CD4-positive, alpha-beta T cell treated with Interleukin-6 for 4 hours (primary cell): ENCODE measurements at places on chromosomes 1 and 21.
A peak's percentile ranks its signal among the peaks of the same experiment; 100 is the strongest.

- no peak for DNase-seq
Measured at GRCh38 chr1:178733972-178734371, 8.9 kb downstream of the RALGPS2 start.

DNA sequence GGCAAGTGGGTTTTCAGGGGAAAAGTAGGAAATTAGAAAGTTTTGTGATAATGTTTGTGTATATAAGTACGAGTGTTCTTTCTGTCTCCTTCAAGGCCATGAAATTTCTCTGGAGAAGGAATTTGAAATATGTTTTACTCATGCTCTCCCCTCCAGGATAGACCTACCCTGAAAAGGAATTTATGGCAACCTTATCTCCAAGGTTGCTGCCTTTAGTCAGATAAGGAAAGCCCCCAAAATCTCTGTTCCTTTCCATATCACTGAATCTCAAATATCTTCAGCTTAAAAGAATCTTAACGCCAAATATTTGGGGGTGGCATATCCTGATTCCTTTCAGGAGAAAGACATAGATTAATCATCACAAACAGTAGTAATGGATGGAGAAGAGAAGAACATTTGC is 499 bp upstream of the C4BPB start:
- DNase-seq = no peak

DNA sequence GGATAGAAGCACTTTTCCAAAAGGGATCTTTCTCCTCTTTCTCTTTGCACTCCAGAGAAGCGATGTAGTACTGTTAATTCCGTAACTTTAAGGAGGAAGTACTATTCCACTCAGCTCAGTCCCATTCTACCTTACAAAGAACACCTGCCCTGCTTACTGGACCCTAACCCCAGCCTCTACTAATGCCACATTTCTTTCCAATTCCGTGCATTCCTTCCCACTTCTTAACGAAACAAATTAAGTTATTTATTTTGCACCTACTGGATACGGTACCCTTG is 511 bp downstream of the NDC1 start:
- DNase-seq = no peak

- no peak for DNase-seq
Measured at GRCh38 chr1:180392020-180392419, 110.4 kb downstream of the ACBD6 start.

GRCh38 chr1:198155253-198155652 is 1.5 kb upstream of the NEK7 start:
- no peak for DNase-seq

DNA sequence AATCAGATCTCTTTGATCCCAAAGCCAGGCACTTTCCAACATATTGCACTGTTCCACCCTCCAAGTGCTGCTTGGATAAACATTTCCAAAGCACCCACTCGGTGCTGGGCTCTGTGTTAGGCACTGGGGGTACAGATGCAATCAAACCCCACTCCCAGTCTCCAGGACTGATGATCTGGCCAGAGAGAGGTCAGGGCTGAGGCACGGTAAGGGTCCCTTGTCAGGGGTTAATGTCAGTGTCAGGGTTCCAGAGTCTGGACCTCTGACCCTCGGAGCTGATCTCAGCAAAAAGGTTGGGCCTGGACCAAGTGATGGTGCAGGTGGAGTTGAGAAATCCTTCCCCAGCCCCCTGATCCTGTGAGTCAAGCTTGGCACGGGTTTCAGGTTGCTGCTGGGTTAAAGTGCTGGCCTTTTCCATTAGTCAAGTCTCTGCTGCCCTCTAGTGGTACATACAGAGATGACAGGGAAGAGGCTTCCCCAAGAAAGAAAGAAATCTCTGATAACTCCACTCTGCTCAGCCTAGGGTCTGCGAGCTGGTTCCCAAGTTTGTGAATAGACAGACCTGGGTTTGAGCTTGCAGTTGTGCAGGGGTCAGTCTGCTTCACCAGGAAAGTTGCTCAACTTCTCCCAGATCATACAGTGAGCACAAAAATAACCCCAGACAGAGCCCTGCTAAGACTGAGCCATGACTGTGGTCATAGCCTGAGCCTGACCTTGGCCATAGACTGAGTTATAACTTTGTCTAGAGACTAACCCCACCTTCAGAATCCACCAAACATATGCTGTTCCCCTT is 74.6 kb downstream of the DMRTA2 start:
- DNase-seq = peak; percentile 26

DNA sequence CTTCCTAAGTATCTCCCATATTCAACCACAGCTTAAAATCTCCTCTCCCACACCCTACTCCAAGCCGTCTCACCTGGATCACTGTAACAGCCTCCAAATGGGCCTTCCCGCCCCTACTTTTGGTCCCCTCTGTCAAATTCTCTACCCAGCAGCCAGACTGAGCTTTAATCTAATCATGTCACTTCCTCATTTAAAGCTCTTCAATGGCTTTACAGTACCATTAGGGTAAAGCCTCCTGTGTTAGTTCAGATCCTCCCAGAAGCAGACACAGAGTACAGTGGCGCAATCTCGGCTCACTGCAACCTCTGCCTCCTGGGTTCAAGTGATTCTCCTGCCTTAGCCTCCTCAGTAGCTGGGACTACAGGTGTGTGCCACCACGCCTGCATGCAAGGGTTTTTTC is 46.8 kb upstream of the PSEN2 start:
- no peak for DNase-seq

DNA sequence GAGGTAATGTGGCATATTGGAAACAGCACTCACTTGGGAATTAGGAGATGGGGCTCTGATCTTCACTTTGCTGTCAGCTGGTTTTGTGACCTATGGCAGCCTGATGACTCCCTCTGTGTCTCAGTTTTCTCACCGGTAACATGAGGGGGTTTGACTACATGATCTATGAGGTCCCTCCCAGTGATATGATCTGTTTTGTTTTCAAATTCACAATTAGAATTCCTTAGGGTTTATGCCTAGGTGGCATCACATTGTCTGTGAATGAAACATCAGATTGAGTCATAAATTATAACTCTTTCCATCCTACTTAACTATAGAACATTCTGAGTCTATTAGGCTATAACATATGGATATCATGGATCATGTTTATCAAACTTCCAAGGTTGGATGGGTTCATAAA is 386.6 kb downstream of the PTBP2 start:
- DNase-seq = no peak

GRCh38 chr1:93346421-93346993 is 800 bp downstream of the DR1 start:
- DNase-seq = peak; percentile 48

DNA sequence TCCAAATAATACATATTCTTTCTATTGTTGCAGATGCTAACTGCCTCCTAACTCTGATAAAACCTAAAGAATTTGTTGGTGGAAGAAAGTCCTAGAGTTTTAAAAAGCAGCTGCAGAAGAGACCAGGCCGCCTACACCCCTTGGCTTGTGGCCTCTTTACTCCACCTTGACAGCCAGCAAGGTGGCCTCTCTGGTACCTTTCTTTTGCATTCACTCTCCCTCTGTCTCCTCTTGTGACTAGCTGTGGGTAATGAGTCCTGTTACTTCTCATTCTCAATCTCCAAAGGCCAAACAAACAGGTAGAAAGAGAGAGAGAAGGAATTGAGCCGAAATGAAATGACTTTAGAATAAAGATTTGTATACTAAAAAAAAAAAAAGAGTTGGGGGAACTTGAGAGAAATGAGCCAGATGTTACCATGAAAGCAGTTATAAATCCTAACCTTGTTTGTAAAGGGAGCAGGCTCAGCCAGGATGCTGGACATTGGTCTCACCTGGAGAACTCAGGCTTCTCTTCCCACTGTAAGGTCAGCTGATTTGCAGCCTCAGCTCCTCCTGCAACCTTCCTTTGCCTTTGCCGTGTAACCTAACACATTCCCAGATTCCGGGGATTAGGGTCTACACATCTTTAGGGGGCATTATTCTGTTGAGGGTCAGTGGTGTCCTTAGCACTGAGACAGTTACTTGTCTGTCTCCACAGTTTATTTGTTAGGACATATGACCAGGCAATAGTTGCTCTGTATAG is 164.1 kb upstream of the IRF2BP2 start:
- DNase-seq = no peak

- DNase-seq = no peak
Measured at GRCh38 chr1:160109686-160110085, 5.9 kb upstream of the ATP1A2 start.

GRCh38 chr1:113758631-113759332 is 504 bp downstream of the PHTF1 start:
- peak; percentile 61 for DNase-seq

- DNase-seq = no peak
Measured at GRCh38 chr1:235325139-235325538, 2.8 kb downstream of the ARID4B start.

- DNase-seq = no peak
Measured at GRCh38 chr1:147581459-147581858, 40.2 kb downstream of the BCL9 start.

DNA sequence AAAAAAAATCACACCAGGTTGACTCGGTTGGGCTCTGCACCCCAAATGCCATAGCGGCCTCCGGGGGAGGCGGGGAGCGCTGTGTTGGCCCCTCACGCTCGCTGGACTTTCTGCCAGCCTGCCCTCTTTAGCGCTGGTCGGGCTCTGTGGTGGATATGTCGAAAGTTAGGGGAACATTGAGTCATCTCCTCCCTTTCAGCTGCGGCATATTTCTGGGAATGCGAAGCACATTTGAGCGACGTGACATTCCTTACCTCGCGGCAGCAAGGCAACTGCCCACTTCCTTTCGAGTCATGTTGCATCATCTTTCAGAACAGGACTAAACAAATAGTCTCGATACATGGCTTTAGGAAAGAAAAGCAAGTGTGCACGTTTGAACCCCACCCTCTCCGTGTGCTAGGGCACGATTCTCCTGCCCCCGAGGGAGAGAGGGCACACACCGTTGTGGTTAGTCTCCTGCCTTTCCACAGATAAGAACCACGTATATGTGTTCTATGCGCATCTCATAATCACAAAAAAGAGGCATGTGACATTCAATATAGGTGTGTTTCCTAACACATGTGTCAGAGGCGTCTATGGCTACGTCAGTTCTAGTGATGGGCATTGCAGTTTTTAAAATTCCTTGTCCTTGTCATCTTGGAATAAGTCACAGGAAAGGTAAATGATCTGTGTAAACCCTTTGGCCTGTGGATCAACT is 105.9 kb upstream of the SLC45A1 start:
- DNase-seq = no peak

DNA sequence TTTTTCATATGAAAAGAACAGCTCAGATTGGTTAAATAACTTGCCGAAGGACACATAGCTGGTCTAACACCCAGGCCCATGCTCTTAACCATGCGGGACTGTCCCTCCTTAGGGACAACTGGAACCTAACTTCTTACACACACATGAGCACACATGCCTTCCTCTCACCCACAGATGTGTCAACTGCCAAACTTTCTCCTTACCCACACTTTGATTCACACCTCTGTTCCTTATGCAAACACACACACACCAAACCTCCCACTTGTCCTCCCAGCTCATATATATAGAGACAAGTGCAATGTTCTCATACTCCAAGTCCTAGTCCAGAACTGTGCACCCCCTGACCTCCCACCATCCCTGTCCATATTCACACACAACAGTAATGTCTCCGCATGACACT is 4.3 kb downstream of the RAB25 start:
- no peak for DNase-seq

GRCh38 chr1:112359961-112360767 is 35.9 kb upstream of the CTTNBP2NL start:
- DNase-seq = no peak

DNA sequence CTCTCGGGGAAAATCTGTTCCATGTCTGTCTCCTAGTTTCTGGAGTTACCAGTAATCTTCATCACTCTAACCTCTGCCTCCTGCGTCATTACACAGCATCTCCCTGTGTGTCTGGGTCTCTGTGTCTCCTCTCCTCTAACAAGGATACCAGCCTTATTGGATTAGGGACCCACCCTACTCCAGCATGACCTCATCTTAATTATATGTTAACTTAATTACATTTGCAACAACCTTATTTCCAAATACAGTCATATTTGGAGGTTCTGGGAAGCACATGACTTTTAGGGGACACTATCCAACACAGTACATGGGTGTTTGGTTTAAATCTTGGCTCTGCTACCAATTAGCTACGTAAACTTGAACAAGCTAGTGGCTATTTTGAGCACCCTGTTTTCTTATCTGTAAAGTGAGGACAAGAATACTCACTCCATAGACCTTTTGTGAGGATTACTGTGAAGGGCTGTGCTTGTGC is 83.9 kb upstream of the SGIP1 start:
- no peak for DNase-seq

- no peak for DNase-seq
Measured at GRCh38 chr1:109319114-109319513, 12.3 kb upstream of the MYBPHL start.

- DNase-seq = no peak
Measured at GRCh38 chr1:8420318-8420717, 102.4 kb downstream of the SLC45A1 start.

DNA sequence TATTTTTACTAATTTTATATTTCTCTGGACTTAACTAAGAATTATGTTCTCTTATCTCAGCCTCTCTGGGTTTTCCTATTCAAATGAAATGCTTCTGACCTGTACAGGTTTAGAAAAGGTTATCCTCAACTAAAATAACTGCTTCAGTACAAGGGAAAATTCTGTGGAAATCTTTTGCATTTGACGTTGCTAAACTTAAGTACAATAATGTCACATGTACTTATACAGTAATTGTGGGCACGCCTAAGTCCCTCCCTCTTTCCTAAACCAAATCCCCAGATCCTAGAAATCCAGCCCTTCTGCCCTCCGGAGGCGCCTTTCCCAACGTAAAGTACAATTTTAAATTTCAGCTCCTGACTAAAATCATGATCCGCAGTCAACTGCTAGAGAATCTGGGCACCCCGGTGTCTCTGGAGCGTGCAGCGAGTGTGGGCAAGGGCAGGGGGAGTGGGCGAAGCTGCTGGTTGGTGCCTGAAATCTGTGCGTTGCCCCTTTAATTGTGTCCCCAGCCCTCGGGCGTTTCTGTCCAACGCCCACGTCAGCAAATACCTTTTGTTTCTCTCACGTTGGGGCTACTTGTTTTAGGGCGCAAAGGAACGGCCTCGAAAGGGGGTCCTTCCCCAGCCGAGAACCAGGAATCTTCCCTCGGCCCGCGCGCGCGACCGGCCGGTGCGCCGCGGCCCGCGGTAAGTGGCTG is at the start of gene ZBTB8A:
Gene ZBTB8A, plus strand, starts transcription at position 541 of the 697 bp plus-strand sequence. CDS start 53,505 bp downstream, outside the sequence.
- no peak for DNase-seq

GRCh38 chr1:156358641-156359040 is 10.4 kb upstream of the RHBG start:
- no peak for DNase-seq

DNA sequence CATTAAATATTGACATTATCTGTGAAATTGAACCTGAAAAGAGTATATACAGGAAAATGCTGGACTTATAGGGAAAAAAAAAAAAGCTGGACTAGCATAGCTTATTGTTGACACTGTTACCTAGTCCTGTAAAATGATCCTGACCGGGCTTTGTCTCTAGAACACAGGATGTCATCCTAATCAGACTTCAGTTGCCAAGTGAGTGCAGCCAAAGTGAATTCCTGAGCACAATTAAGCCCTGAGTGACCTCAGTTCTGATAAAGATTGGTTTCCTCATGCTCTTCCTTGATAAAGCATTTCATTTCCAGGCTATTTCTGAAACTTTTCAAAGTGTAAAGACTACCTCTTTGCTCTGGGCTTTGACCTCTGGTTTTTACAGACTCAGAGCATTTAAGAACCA is 19.8 kb downstream of the SELP start:
- DNase-seq = no peak

GRCh38 chr1:18473195-18473815 is 7.4 kb upstream of the KLHDC7A start:
- no peak for DNase-seq

- no peak for DNase-seq
Measured at GRCh38 chr1:27713139-27713725, 12.5 kb upstream of the FAM76A start.
